ENCODE measurements at places on chromosomes 12 and 14. TPM values are rescaled to one million over a fixed set of nuclear protein-coding genes. Genes with fewer than 3 reads are reported as not detected.

DNA sequence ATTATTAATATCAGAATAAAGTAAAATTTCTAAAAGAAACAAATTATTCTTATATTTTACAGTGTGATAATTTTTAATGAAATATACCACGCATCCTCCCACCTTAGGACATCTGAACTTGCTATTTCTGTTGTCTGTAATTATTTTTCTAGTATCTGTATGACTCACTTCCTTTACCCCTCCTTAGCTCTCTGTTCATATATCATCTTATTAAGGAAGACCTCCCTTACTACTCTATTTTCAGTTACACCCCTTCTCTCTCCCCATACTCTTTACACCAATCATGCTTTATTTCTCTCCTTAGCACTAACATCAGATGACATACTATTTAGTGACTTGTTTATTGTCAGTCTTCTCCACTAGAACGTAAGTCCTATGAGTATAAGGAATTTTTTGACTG lies 34.2 kb upstream of the C12orf50 start:
- DNase-seq = no peak

DNA sequence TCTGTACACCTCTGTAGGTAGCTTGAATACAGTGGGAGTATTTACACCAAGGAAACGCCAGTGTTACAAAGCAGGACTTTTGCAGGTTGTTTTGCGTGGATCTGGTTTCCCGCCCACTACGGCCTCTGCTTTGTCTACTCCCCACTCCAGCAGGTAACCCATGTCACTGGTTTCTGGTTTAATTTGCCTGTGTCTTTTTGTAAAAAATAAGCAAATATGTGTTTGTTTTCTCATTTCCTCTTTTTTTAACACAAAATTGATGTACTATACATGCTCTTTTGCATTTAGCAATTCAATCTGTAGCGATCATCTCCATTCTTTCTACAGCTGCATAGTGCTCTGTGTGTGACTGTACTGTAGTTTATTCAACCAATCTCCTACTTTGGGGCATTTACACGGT lies 43.4 kb upstream of the SCN8A start:
- DNase-seq = no peak

- DNase-seq = no peak
Observed at GRCh38 chr12:114933428-114934160, 249.6 kb upstream of the TBX3 start.

DNA sequence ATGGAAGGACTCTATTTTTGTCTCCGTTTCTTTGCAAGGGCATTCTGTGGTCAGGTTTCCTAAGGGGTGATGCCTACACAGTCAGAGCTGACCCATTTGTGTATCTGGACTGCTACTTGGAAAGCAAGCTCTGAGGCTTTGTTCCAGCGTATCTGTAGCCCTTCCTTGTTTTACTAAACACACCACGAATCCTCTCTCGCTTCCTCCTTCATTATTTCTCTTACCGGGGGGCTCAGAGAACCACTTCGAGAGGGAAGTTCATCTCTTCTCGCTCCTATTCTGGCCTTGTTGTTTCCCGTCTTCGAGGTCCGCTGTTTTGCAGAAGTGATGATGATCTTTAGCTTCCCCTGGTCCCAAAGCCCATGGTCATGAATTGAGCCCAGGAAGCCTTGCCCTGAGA lies 164.7 kb downstream of the SSPN start:
- DNase-seq = no peak

The SYCP3 gene
- total RNA-seq = not detected
